ENCODE measurements at places on chromosomes 5 and 9.
A peak's percentile ranks its signal among the peaks of the same experiment; 100 is the strongest.

DNA sequence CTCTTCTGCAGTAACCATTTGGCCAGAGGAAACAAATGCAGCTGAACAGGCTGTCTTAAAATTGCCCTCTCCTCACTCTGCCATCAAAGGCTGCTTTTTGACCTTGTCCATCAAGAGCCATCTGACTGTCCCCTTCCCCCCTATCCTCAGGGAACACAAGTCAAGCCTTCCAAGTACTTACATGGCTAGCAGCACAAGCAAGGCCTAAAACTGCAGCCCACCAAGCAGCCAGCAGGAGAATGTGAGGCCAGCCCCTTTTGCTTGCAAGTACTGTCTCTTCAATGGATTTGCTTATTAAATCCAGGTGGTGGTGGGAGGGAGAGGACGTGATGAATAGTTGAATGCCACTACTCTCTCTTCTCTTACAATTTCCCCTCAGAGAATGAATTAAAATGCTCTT lies 83.5 kb downstream of the HTR1A start:
- no peak for DNase-seq

GRCh38 chr9:112038017-112038408 lies 137.1 kb downstream of the SUSD1 start:
- DNase-seq: no peak

GRCh38 chr9:34379334-34380033 lies 2.8 kb upstream of the MYORG start:
- peak; percentile 93 for DNase-seq

GRCh38 chr5:140145818-140146522 lies 20.2 kb downstream of the IGIP start:
- no peak for DNase-seq

GRCh38 chr9:114898741-114899140 lies 31.6 kb downstream of the TNFSF8 start:
- DNase-seq: peak; percentile 75

- no peak for DNase-seq
These were observed 454.2 kb upstream of the CLINT1 start for GRCh38 chr5:158313027-158313732.

- no peak for DNase-seq
These were observed 64.7 kb downstream of the MRPL36 start for GRCh38 chr5:1734908-1735289.

DNA sequence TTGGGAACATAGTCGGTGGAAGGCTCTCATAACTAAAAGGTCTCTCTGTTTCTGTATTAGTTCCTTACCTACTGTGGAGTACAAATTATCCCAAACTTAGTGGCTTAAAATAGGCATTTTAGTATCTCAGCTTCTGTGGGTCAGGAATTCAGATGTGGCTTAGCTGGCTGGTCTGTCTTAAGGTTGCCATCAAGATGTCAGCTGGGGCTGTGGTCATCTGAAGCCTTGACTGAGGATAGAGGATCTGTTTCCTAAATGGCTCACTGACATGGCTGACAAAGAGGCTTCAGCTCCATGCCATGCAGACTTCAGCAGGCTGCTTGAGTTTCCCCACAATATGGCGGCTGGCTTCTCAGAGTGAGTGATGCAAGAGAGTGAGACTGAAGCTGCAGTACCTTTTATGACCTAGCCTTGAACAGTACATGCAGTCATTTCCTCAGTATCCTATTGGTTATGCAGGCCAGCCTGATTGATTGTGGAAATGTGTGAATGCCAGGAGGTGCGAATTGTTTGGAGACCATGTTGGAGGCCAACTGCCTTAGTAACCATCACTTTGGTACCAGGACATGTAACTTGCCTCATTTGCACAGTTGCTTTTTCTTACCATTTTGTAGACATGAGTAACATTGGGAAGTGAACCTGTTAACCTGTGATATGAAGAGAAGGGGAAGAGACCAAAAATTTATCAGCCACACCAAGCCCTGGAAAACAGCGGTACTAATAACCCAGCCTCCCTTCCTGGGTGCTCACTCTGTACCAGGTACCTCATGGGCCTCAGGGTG lies 152.8 kb upstream of the IER5L start:
- DNase-seq: peak; percentile 47

DNA sequence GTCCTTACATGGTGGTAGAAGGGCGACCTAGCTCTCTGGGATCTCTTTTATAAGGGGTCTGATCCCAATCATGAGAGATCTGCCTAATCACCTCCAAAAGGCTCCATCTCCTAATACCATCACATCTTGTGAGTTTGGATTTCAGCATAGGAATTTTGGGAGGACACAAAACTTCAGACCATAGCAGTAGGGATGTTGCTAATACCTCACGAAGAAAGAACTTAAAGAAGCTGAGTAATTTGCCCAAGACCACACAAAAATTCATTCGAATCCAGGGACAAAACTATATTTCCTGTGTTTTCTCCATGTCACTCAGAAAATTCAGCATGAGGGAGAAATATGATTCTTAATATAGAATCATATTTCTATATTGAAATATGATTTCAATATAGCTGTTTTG lies 32.7 kb downstream of the MTAP start:
- no peak for DNase-seq
